ENCODE measurements at places on chromosomes 12 and 14. TPM values are rescaled to one million over a fixed set of nuclear protein-coding genes. Genes with fewer than 3 reads are reported as not detected.

- H3K4me3 ChIP-seq, result no peak overlapping the region
- H3K4me1 ChIP-seq, result peaks cover 2% of the 10 kb centered on the region
- peaks cover 100% of the 10 kb centered on the region for H3K27me3 ChIP-seq
- H3K36me3 ChIP-seq, result no peaks in the 10 kb centered on the region
These were observed 8.9 kb downstream of the FOXA1 start for GRCh38 chr14:37585971-37586796.

The KLHL33 gene
- total RNA-seq, result 0.18 TPM

The TPH2 gene
- total RNA-seq, result not detected

GRCh38 chr12:126390969-126391566, 1325.8 kb downstream of the AACS start:
- H3K27ac ChIP-seq, result no peak overlapping the region
- H3K4me1 ChIP-seq, result no peaks in the 10 kb centered on the region
- H3K27me3 ChIP-seq, result no peaks in the 10 kb centered on the region
- no peaks in the 10 kb centered on the region for H3K36me3 ChIP-seq
- DNase-seq, result peak; percentile 24

DNA sequence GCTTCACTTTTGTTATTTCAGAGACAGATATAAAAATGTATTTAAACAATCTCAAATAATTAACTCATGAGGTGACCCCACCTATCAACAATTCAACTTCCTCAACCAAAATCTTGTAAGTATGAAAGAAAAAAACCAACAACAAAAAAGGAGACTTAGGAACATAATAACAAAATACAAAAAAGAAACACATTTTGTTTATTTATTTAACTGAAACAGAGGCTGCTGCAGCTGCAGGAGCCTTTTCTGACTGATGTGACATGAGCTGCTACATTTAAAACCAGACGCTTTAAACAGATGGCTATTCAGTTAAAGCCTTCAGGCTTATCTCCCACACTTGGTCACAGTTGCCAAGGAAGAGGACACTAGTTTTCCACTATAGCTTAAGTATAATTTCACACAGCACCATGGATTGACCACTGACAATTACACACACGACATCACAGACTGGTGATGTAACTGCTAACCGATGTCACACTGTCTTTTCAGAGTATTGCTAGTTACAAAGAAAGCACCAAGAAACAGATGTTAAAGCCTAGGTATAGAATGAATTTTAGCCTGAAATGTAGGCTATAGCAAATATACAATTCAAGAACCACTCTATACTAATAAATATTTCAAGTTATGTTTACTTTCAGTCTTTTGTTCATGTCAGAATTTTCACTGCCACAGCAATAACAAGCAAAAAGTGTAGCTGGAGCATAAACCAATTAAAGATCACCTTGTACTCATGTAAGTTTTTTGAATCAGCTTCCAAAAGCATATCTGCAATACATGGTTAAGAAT, 113.0 kb downstream of the MED13L start:
- no peak overlapping the region for H3K4me3 ChIP-seq
- peaks cover 53% of the 10 kb centered on the region for H3K4me1 ChIP-seq
- DNase-seq, result no peak

The ACTR10 gene
- 90.8 TPM for total RNA-seq

DNA sequence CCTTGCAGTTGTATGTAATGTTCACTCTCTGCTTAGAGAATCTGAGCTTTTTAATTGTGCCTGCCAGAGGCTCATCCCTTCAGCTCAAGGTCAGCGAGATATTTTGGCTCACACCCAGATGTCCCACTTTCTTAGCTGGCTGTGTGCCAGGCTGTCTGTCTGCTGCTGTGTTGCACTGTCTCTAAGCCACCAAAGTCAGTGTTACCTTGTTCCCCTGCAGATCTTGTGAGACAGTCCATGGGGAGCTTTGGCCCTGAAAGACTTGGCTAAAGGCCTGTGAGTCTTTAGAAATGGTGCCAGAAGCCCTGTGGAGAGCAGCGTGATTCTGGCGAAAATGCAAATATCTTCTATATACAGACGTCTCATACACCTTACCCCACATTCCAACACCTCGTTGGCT, 293.7 kb downstream of the TTC6 start:
- H3K27me3 ChIP-seq, result no peaks in the 10 kb centered on the region
- H3K4me1 ChIP-seq, result peaks cover 5% of the 10 kb centered on the region
- H3K36me3 ChIP-seq, result no peaks in the 10 kb centered on the region

- DNase-seq, result no peak
- H3K27ac ChIP-seq, result no peak overlapping the region
- H3K27me3 ChIP-seq, result no peaks in the 10 kb centered on the region
- H3K4me3 ChIP-seq, result no peak overlapping the region
These were observed 11.4 kb upstream of the ORAI1 start for GRCh38 chr12:121614872-121615467.

DNA sequence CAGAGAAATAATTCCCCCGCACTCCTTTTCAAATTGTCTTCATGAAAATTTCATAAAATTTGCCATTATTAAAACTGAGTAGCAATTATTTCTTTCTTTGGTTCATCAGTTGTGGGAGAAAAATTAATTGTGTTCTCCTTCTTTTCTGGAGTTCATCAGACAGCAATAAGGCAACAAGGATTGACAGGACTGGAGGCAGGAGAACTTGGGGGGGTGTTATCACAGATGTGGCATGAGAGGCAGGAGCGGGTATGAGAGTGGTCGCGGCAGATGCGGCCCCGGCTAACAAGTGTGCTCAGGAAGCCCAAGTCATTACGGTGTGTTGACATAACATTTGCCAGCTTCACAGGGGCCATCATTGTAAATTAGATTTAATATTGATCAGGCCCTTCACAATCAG, 306.6 kb upstream of the TMPO start:
- H3K27ac ChIP-seq, result no peak overlapping the region
- H3K36me3 ChIP-seq, result no peaks in the 10 kb centered on the region
- no peaks in the 10 kb centered on the region for H3K27me3 ChIP-seq
- no peak overlapping the region for H3K4me3 ChIP-seq
- DNase-seq, result no peak

DNA sequence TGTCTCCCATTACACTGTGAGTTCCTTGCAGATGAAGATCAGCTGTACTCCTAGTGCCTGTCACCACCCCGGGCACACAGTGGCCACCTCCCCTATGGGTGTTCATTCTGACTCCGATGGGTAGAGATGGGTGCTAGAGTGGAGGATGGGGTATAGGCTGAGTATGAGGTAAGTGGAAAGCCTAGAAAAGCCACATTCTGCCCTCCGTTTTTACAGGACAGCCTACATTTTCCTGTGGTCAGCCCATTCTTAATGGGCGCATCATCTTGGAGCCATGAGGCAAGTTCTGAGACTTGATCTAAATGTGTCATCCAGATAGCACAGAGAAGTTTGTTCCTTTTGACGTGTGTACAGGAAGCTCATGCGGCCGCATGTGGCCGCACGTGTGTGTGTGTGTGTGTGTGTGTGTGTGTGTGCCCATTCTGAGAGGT, 166.7 kb upstream of the HIF1A start:
- H3K36me3 ChIP-seq, result no peaks in the 10 kb centered on the region
- H3K4me1 ChIP-seq, result peaks cover 43% of the 10 kb centered on the region
- no peak overlapping the region for H3K27ac ChIP-seq
- no peak overlapping the region for H3K4me3 ChIP-seq
- no peaks in the 10 kb centered on the region for H3K27me3 ChIP-seq

GRCh38 chr14:53032161-53032803, 81.4 kb upstream of the FERMT2 start:
- H3K27ac ChIP-seq, result peak overlapping the region; percentile 50
- H3K36me3 ChIP-seq, result peaks cover 5% of the 10 kb centered on the region
- peaks cover 5% of the 10 kb centered on the region for H3K4me1 ChIP-seq
- H3K4me3 ChIP-seq, result no peak overlapping the region

DNA sequence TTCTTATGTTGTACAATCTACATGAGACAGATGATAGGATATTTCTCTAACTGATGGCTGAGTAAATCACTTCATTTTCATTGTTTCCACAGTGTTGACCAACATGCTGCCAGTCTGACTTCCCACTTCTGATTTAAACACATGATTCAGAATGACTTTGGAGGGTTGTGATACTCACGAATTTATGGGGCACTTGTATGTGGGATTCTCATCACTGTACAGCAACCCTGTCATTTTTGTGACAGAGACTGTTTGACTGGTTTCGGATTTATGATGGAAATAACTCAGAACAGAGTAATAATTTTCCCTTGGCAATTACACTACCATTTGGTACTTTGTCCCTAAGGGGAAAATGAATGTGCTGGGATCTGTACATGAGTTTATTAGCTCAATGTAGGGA, 333.8 kb downstream of the TRHDE start:
- no peak overlapping the region for H3K4me3 ChIP-seq
- no peaks in the 10 kb centered on the region for H3K4me1 ChIP-seq
- H3K36me3 ChIP-seq, result no peaks in the 10 kb centered on the region
- no peaks in the 10 kb centered on the region for H3K27me3 ChIP-seq

The GLIPR1L1 gene
- not detected for total RNA-seq

The HOXC10 gene
- total RNA-seq, result not detected

The KRT78 gene
- not detected for total RNA-seq

DNA sequence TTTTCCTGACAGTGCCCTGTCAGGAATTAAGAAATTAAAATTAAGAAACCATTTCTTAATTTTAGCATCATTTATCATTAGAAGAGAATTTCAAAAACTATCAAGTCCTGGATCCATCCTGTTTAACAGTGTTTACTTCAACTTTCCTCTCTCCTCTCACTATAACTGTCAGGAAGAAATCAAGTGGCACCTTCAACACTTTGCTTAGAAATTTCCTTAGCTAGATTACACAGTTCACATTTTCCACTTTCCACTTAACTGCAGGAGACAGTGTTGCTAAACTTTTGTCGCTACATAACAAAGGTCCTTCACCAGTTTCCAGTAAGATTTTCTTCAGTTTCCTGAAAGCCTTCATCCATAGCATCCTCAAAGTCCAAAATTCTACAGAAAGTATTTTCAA, 21.9 kb upstream of the OR10P1 start:
- no peaks in the 10 kb centered on the region for H3K36me3 ChIP-seq
- DNase-seq, result no peak
- no peak overlapping the region for H3K27ac ChIP-seq

DNA sequence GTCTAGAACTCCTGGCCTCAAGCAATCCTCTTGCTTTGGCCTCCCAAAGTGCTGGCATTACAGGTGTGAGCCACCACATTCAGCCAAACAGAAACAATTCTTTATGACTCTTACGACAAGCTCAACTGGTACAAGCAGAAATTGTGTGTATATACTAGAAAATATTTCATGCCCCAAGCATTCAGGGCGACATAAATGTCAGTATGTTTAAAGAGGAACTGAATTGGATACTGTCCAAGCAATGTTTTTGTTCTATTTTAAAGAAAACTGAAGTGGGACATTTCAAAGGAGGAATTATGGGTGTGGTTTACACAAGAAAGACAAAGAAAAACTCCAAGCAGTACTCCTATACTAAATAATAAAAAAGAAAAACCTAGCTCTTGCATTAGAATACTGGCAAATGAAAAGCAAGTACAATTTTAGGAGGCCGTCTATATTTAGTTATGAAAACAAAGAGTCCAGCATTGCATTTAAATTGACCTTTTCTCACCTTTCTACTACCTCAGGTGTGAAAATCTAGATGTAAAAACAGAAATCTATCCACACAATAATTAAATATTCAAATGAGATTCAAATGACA, 48.9 kb downstream of the PPP1R12A start:
- no peak for DNase-seq
- H3K27me3 ChIP-seq, result no peaks in the 10 kb centered on the region
- H3K4me3 ChIP-seq, result no peak overlapping the region
- no peaks in the 10 kb centered on the region for H3K36me3 ChIP-seq
- peaks cover 16% of the 10 kb centered on the region for H3K4me1 ChIP-seq
- no peak overlapping the region for H3K27ac ChIP-seq

DNA sequence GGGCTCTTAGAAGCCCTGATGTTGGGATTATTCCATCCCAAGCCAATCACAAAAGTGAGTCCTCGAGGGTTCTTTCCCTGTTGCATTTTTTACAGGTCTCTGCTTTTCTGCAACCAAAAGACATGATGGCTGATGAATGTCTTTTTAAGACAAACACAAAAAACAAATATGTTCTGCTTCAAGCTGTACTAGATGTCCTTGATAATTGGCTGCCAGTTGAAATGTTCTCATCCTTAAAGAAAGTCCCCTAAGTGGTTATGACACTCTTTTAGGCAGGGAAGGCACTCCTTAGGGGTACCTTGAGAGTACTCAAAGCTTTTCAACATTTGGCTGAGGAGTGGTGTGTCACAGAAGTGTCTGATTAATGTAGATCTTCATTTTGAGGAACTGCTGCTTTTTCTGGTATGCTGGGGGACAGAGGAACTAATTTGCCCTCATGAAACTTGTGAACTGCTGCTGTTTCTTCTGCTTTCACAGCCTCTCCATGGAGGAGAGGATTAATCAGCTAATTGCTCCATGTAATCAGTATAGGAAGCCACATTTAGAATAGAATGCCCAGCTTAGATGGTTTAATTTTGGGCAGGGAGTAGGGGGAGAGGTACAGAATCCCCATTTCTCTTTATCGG, 22.8 kb upstream of the IGF1 start:
- H3K27me3 ChIP-seq, result no peaks in the 10 kb centered on the region
- DNase-seq, result no peak
- no peaks in the 10 kb centered on the region for H3K36me3 ChIP-seq
- H3K4me1 ChIP-seq, result no peaks in the 10 kb centered on the region
- no peak overlapping the region for H3K4me3 ChIP-seq

The C14orf132 gene
- 11.9 TPM for total RNA-seq

GRCh38 chr14:106586098-106586704, 1059.8 kb downstream of the TMEM121 start:
- no peaks in the 10 kb centered on the region for H3K4me1 ChIP-seq
- DNase-seq, result no peak
- H3K4me3 ChIP-seq, result no peak overlapping the region
- H3K27ac ChIP-seq, result no peak overlapping the region
- H3K36me3 ChIP-seq, result no peaks in the 10 kb centered on the region
- no peaks in the 10 kb centered on the region for H3K27me3 ChIP-seq

Data from cardiac muscle cell (in vitro differentiated cells and primary cell).